Fibroblast of skin of abdomen (primary cell): ENCODE measurements at places on chromosomes 11 and 22.

DNA sequence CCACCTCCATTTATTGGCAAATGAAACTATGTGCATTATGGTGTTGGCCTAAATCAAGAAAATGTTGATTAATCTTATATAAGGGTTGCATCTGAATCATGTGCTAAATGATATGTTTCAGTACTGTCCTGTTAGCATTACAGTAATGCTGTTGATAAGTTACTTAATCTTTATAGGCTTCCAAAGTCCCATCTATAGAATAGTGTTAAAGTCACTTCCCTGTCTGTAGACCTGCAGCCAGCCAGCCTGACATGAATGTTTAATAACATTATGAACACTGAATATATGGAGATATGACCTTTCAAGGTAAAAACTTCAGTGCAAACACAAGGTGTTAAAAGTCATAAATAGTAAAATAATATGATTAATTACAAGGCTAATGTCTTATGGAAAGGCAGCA is 3.6 kb upstream of the TOM1 start:
- DNase-seq: no peak

DNA sequence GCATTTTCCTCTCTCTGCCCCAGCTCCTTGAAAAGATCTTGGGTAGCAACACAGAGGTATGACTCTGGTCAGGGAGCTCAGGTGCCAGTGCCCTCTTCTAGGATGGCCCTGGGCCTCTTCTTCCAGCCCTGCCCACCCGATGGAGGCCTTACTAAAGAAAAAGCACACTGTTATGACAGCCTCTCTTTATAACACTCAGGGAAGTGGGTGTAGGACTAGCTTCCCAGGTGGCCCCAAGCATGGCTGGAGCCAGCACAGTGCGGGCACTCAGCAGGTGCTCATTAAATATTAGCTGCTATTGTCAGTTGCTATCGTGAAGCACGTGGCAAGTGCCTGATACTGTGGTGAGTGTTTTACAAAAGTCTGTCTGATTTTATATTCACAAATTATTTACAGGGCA is 127.2 kb upstream of the B3GAT1 start:
- no peak for DNase-seq

DNA sequence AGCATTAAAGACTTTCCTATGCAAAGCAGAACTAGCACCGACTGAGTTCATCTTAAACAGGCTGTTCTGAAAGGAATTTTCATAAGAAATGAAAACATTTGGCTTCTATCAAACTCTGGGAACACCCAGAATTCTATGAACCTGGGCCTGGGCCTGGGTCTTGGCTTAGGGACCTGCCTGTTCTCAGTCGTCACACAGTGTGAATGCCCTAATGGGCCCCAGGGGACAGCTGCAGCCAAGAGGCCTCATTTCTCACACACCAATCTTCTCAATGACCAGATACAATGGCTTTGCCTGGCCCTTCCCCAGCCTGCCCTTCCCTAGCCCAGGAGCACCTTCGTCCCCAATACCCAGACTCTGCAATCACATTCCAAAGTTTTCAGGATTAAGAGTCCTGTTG is 234.9 kb upstream of the ARHGAP20 start:
- no peak for DNase-seq

DNA sequence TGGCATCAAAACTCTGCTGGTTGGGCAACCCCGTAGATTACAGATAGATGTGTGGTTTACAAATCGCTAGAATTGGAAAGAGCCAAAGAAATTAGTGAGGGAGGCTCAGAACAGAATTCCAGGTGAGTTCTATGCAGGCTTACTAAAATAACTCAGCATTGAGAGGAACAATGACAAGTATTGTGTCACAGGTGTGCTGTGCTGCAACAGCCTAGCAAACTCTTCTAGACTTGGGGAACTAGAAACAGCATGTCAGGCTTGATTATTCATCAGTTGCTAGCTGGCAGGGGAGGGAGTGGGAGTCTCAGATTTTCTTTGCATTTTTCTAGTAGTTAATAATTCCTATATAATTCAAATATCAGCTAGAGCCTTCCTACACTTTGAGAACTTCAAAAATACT is 26.3 kb upstream of the RASD2 start:
- DNase-seq: no peak

GRCh38 chr11:69818231-69818602 is 999 bp downstream of the FGF3 start:
- DNase-seq: no peak

- DNase-seq: no peak
Measured at GRCh38 chr11:1175461-1176223, 17.9 kb downstream of the MUC5AC start.

GRCh38 chr22:45185718-45186514 is 22.2 kb downstream of the NUP50 start:
- no peak for DNase-seq
